ENCODE measurements at places on chromosomes 2 and 18. TPM values are rescaled to one million over a fixed set of nuclear protein-coding genes. Genes with fewer than 3 reads are reported as not detected.

Gene NOL4
- not detected for total RNA-seq

DNA sequence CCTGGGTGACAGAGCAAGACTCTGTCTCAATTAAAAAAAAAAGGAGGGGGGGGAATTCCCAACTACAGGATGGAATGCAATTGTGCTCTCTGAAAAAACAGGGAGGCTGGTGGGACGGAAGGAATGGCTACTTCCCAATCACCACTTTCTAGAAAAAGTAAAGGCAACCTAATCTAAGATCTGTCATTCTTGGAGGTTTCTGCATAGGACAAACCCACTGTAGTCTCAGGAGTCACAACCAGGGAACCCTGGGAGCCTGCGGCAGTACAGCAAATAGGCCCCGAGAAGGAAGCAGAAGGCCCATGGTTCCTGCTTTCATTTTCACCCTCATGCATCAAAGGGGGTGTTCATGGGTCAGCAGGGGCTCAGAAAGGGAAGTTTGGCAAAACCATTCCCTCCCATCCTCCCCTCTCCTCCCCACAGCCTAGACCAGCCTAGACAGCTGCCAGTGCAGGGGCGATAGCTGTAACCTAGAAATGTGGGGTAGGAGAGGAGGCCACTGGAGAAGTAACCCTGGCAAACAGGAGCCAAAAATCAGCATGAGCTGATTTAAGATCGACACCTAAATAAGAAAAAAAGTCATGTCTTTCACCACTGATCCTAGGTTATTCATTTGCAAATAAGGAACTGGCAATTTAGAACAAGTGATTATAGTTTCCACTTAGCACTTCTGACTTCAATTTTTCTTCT, 48.0 kb downstream of the TRABD2A start:
- DNase-seq: no peak

DNA sequence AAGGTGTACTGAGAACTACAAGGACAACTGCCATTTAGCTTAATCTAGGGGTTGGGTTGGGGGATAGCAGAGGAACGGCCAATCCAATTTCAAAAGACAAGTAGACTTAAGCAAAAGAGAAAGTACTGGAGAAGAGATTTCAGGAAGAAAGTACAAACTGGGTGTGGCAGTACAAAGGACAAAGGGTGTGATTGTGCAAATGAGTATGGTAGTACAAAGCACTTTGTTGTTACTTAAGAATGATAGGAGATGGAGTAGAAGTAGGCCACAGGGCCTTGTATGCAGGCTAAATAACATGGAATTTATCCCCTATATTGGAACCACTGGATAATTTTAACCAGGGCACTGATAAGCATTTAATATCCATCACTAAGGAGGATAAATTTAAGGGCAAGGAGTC, 4.7 kb upstream of the ORC2 start:
- DNase-seq: no peak

Gene MYOM1
- total RNA-seq: 0.69 TPM

Gene GALNT5
- 0.80 TPM for total RNA-seq

- DNase-seq: no peak
Measured at GRCh38 chr2:26448651-26449050, 29.3 kb downstream of the OTOF start.

GRCh38 chr2:60888853-60889252, 7.5 kb downstream of the REL start:
- DNase-seq: no peak

DNA sequence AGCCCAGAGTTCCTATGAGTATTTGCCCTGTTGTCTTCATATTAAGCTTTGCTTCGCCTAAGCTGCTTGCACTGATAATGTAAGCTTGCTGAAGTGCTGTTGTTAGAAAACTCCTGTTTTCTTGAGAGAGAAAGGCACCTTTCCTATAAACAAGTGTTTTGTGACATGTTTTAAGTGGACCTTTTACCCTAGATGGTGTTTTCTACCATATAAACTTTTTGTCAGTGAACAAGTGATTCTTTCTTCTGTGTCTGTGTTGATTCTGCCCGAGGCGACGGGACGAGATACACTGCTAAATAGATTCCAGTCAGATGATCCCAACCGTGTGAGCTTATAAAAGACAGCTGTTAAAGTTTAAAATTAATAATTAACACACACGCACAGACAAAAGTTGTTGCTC, 24.1 kb downstream of the CABLES1 start:
- DNase-seq: no peak
